Aorta (tissue), 5 donors: ENCODE measurements at places on chromosomes 1 and 21. TPM values are rescaled to one million over a fixed set of nuclear protein-coding genes. Genes with fewer than 3 reads are reported as not detected.
A peak's percentile ranks its signal among the peaks of the same experiment; 100 is the strongest.

GRCh38 chr1:211326528-211327345 is at the start of gene TRAF5:
TRAF5 (plus strand) TSS chr1:211326833; CDS start chr1:211353240, 26,407 bp downstream.
- H3K36me3 ChIP-seq = no peaks in the 10 kb centered on the region
- DNase-seq = peak; percentile 87
- peak within 1 kb of the TSS; percentile 91 for H3K27ac ChIP-seq

DNA sequence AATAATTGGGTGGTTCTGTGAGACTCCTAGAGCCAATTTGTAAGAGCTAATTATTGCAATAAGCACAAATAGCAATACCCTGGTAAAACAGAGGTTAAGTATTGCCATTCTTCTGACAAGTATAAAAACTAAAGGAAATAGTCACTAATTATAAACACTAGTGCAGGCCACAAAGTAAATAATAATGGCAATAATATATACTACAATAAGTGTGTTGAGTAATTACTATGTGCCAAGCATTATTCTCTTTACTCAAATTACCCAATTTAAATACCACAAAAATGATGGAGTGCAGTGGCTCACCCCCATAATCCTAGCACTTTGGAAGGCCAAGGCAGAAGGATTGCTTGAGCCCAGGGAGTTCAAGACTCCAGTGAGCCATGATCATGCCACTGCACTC is 15.3 kb downstream of the ZMYM6 start:
- peaks cover 2% of the 10 kb centered on the region for H3K36me3 ChIP-seq
- no peak for DNase-seq
- H3K27ac ChIP-seq = no peak overlapping the region
- no peak overlapping the region for H3K4me3 ChIP-seq
- no peaks in the 10 kb centered on the region for H3K4me1 ChIP-seq
- no peaks in the 10 kb centered on the region for H3K27me3 ChIP-seq

DNA sequence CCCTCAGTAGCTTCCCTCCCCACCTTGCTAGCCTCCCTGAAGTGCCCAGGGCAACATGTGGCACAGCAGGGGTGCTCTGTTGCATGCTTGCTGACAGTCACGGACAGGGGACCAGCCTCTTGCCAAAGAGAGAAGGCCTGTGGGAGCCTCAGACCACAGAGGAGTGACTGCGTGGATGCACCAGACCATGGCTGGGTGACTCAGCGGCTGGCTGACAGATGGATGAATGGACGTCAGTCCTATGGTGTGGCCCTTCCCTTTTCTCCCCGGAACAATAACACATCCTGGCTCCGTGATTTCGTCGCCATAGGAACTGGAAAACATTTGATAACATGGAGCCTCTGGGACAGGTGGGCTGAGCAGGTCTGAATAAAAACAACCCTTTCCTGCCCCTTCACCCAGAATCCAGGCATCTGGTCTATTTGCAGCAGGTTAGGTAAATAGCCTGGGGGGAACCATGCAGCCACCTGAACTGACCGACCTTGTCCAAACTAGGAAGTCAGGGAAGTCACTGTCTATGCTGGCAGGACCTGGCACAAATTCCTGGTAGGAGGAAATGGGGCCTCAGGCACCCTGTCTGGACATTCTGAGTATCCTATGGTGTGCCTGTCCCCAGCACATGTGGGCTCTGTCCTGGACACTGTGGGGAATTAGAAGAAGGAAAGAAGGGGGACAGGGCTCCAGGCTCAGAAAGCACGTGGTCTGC is 53.3 kb downstream of the NENF start:
- no peak overlapping the region for H3K4me3 ChIP-seq
- no peaks in the 10 kb centered on the region for H3K27me3 ChIP-seq
- peak; percentile 87 for DNase-seq
- H3K4me1 ChIP-seq = peaks cover 3% of the 10 kb centered on the region
- no peak overlapping the region for H3K27ac ChIP-seq

ANKRD45 gene
- 0.39 TPM for total RNA-seq

SPRR2E gene
- not detected for total RNA-seq

GNG4 gene
- total RNA-seq = 0.55 TPM

- no peaks in the 10 kb centered on the region for H3K27me3 ChIP-seq
- DNase-seq = no peak
- no peak overlapping the region for H3K4me3 ChIP-seq
- no peak overlapping the region for H3K27ac ChIP-seq
- no peaks in the 10 kb centered on the region for H3K36me3 ChIP-seq
- peaks cover 2% of the 10 kb centered on the region for H3K4me1 ChIP-seq
These were observed 37.5 kb downstream of the ELAPOR1 start for GRCh38 chr1:109151146-109151990.

GRCh38 chr1:165152109-165152508 is 204.4 kb downstream of the LMX1A start:
- no peak for DNase-seq
- no peaks in the 10 kb centered on the region for H3K4me1 ChIP-seq
- no peaks in the 10 kb centered on the region for H3K27me3 ChIP-seq
- H3K36me3 ChIP-seq = no peaks in the 10 kb centered on the region
- no peak overlapping the region for H3K27ac ChIP-seq

GRCh38 chr1:64459743-64460142 is 10.2 kb upstream of the CACHD1 start:
- no peak overlapping the region for H3K27ac ChIP-seq
- no peaks in the 10 kb centered on the region for H3K27me3 ChIP-seq
- DNase-seq = no peak

CADM3 gene
- total RNA-seq = 41.2 TPM

- no peaks in the 10 kb centered on the region for H3K27me3 ChIP-seq
- H3K36me3 ChIP-seq = no peaks in the 10 kb centered on the region
- H3K4me3 ChIP-seq = no peak overlapping the region
- H3K27ac ChIP-seq = no peak overlapping the region
- no peak for DNase-seq
- H3K4me1 ChIP-seq = no peaks in the 10 kb centered on the region
These were observed 42.6 kb upstream of the ADGRL2 start for GRCh38 chr1:81758181-81758580.
